ENCODE measurements at places on chromosomes 2 and 18.

DNA sequence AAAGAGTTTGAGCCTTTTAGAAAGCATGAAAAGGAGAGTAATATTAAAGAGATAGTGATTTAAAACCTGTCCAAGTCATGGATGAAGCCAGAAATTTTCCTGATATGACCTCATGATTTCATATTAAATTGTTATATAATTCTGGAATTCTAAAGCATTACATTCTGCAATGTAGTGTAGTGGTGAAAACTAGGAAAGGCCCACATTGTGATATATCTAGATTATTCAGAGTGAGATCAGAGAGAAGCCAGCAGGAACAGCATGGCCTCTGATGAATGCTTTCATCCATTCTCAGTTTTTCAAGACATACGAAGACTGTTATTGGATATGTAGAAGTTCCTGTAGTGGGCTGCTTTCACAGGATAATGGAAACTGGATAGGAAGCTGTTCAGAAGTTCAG lies 98.8 kb downstream of the LCLAT1 start:
- no peak for DNase-seq

DNA sequence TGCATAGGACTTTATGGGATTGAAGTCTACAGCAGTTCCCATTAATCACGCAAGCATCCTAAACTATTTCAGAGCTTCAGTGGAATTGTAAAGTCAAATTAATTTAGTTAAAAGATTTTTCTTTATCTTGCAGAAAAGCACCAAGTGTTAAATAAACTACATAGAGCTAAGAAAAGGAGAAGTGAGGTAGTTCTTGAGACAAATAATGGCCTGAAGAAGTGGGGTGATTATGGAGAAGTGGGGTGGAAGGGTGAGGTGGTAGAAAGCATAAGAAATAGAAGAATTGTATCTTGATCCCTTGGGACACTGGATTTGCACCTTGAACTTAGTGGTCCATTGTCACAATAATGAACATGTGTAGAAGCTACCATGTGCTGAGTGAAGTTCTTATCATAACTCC lies 121.7 kb upstream of the LINC00305 start:
- DNase-seq, result no peak

- DNase-seq, result no peak
Measured at GRCh38 chr2:1947316-1947715, 203.0 kb upstream of the PXDN start.

- no peak for DNase-seq
Measured at GRCh38 chr2:190911813-190912212, 31.2 kb downstream of the GLS start.

GRCh38 chr2:230230087-230230486 lies 4.6 kb downstream of the SP140 start:
- DNase-seq, result no peak

Data from bone marrow (tissue), 2 donors.